Renal cortical epithelial cell (primary cell): ENCODE measurements at places on chromosomes 4 and X.
A peak's percentile ranks its signal among the peaks of the same experiment; 100 is the strongest.

DNA sequence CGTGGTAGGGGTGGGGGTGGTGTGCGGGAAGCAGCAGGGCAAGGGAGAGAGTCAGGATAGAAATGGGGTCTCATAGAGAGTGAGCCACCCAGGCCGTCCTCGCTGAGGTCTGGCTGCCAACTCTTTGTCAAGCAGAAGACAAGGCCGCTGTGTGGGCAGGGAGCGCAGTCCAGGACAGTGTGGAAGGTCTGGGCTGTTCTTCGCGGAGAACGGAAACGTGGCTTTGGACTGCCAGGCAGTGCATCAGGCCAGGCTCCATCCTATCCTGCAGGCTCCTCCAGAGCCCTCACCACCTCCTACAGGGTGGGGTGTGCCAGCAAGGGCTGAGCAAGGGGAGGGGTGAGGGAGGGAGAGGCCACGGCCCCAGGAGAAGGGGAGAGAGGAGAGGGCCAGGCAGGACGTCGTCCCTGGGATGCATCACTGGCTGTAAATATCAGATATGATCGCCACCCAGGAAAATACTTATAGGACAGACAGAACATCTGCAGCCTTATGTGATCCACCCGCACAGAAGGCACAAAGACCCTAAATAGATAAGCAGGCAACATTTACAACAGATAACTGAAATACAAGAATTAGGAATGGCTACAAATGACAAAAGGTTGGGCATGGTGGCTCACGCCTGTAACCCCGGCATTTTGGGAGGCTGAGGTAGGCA, 85.3 kb downstream of the ABLIM2 start:
- no peak for DNase-seq

GRCh38 chrX:126799059-126799458, 20.5 kb upstream of the PRR32 start:
- peak; percentile 43 for DNase-seq

DNA sequence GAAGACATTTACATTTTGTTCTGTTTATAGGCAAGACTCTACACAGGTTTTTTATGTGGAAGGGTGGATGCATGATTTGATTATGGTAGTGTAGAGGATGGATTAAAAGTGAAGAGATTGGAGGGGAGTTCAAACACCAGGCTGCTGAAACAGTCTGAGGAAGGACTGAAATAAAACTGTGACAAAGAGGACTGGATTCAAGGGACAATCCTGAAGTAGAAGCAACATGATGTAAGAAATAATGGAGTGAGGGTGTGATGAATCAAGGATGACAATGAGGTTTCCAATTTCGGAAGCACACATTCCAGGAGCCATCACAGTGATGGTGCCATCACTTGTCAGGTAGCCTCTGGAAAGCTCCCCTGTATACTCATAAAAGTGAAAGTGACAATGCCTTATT, 103.5 kb downstream of the SYNPO2 start:
- no peak for DNase-seq

DNA sequence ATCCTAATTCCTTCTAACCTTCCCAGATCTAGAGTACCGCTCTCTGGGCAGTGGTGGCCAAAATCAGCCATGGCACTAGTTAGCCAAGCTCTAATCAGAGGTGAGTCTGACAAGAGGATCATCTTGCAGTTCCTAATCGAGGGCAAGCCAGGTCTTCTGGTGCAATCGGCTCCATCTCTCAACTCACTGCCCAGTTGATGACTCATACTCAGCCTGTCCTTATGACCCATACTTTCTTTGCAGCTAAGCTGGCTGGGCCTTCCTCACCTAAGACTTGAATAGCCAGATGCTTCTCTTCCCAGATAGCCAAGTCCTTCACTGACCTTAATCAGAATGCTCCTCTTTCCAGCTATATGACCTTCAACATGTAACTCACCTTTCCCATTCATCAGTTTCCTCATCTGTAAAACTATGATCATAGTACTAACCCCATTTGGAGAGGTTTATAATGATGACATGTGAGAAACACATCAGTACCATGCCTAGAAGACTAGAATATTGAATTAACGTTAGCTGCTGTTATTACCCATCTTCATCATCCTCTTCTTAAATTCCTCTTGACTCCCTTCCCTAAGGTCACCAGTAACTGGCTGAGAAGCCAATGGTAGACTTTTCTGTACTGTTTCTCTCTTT, 57.1 kb downstream of the RELL1 start:
- DNase-seq: peak; percentile 87

GRCh38 chr4:150874338-150875226, 140.5 kb downstream of the LRBA start:
- DNase-seq: peak; percentile 87

- DNase-seq: no peak
These were observed 263.8 kb downstream of the PRDM5 start for GRCh38 chr4:120658772-120659171.

GRCh38 chr4:150695162-150695561, 113.2 kb downstream of the MAB21L2 start:
- no peak for DNase-seq

- no peak for DNase-seq
These were observed 7.7 kb upstream of the THOC2 start for GRCh38 chrX:123740536-123740935.

DNA sequence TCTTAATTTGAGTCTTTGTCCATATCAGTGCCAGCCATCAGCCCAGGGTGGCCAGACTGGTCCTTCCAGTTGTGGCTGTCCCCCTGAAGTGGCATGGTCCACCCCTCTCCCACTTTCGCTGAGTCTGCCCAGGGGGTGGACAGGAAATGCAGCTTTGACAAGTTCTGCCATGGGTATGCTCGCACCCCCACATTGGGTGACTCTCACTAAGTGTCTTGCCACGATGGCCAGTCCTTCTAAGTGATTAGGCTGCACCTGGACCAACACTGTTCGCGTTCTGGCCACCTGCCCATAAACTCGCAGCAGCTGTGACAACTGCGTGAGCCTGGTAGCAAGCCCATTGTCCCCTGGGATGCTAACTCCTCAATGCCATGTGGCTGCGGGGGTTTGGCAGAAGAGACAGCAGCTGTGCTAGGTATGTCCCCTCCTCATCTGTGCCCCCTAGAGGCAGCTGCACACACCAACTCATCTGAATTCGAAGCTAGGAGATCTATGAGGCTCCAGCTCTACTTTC, 10.0 kb upstream of the LNX1 start:
- no peak for DNase-seq

- DNase-seq: no peak
These were observed 33.5 kb downstream of the ARHGEF9 start for GRCh38 chrX:63751481-63751880.

DNA sequence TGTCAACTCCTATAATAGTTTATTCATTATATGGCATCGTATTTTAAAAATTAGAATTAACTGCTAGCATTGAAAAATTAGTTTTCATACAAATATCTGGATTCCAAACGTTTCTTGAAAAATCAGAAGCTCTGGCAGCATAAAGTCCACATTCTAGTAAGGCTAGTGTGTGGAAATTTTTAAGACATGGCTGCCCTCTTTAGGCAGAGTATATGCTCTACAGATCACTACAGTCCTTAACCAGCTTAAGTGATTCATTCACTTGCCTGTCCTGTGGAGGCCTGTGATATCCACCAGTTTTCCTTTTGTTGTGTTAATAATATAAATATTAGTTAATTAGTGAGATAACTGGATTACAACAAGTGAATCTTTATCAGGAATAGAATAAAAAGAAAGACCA, 287.2 kb downstream of the OPHN1 start:
- peak; percentile 58 for DNase-seq

GRCh38 chr4:101419336-101420135, 72.2 kb upstream of the PPP3CA start:
- peak; percentile 61 for DNase-seq

DNA sequence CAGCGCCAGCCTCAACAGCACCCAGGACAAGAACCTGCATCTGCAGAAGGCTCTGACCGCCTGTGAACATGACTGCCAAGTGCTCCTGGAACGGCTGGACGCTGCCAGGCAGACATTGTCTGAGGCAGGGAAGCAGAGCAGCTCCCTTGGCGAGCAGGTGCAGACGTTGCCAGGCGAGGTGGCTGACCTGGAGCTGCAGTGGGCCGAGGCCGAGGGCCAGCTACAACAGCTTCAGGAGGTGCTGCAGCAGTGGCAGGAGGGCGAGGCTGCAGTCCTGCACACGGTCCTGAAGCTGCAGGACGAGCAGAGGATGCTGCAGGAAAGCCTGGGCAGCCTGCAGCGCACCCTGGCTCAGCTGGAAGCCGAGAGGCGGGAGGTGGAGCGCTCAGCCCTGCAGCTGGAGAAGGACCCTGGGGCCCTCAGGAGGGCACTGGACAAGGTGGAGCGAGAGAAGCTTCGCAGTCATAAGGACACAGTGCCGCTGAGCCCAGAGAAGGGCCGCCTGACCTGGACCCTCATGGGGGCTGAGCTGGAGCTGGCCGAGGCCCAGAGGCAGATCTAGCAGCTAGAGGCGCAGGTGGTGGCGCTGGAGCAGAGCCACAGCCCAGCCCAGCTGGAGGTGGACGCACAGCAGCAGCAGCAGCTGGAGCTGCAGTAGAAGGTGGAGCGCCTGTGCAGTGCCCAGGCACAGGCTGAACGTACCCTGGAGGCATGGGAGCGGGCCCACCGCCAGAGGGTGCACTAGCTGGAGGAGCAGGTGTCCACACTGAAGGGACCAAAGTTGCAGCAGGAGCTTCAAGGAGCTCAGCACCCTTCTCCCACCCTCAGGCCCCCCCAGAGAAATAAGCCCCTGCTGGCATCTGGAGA, 16.4 kb downstream of the SMIM10L2A start:
- DNase-seq: no peak

DNA sequence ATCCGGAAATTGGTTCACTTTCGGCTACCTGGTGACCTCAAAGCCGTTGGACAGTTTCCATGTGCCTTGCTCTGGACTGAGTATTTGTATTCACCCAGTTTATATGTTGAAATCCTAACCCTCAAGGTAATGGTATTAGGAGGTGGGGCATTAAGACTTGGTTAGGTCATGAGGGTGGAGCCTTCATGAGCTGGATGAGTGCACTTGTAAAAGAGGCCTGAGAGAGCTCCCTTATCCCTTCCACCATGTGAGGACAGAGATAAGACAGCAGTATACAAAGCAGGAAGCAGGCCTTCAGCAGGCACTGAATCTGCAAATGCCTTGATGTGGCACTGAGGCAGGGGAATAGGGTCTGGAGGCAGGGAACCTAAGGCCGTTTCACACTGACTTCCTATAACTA, 5.3 kb upstream of the OPHN1 start:
- DNase-seq: peak; percentile 57
